Uterus (tissue), 4 donors: ENCODE measurements at places on chromosomes 5 and 9.

GRCh38 chr5:43432486-43433375 is 20.5 kb upstream of the CCL28 start:
- DNase-seq: peak; percentile 16

- no peak for DNase-seq
These were observed 47.0 kb downstream of the PLK2 start for GRCh38 chr5:58412932-58413331.

GRCh38 chr5:114988096-114988495 is 181.6 kb downstream of the TRIM36 start:
- no peak for DNase-seq

- no peak for DNase-seq
These were observed 542.0 kb upstream of the TRPC7 start for GRCh38 chr5:136907371-136907770.

- no peak for DNase-seq
These were observed 656.5 kb downstream of the TLE1 start for GRCh38 chr9:81032831-81033230.

- no peak for DNase-seq
These were observed 151.1 kb downstream of the TRPM6 start for GRCh38 chr9:74736646-74737045.
